NCI-H1694 treated with DMSO at 0.1 percent for 48 hours (cell line): ENCODE measurements at places on chromosomes 7 and 10.

GRCh38 chr7:84231157-84231556 is 36.6 kb upstream of the SEMA3A start:
- DNase-seq: no peak

DNA sequence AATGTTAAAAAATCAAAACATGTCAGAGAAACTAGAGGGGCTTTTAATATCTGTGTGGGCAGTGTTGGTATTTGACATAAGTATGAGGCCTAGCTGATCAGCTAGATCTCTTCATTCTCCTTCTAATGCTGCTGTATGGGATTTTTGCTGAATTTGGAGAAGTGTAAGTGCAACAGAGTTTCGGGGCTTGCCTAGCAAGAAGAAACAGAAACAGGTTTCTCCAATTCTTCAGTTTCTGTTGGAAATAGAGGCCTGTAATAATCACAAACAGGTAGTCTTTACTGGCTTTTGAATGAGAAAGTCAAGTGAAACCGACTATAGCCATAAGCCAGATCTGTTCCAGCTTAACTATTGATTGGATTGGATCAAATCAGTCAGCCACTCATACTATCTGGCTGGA is 96.4 kb upstream of the PCLO start:
- no peak for DNase-seq

- DNase-seq: no peak
Observed at GRCh38 chr7:87779806-87780205, 96.4 kb downstream of the SLC25A40 start.

- no peak for DNase-seq
Observed at GRCh38 chr10:23918839-23919238, 290.1 kb upstream of the KIAA1217 start.

GRCh38 chr7:7609330-7609729 is 31.2 kb upstream of the UMAD1 start:
- DNase-seq: no peak

GRCh38 chr10:129079705-129080104 is 387.3 kb upstream of the MGMT start:
- no peak for DNase-seq

DNA sequence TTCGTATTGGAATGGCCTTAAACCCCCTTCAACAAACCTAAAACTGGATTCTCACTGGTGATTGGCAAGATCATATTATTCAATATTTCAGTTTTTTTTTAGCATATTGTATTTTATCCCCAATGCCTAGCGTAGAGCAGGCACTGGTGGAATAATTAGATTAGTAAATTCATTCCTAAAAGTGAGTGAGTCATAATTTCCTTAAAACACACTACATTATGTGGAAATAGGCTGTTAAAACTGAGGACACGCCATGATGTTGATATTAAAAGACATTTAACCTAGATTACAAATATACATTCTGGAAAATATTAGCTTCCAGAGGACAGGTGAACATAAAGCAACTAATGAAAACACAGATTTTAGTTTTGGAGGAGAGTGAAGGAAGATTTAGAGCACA is 463.9 kb downstream of the PARD3 start:
- no peak for DNase-seq

- no peak for DNase-seq
Observed at GRCh38 chr7:100540073-100540723, 1.2 kb downstream of the AGFG2 start.

DNA sequence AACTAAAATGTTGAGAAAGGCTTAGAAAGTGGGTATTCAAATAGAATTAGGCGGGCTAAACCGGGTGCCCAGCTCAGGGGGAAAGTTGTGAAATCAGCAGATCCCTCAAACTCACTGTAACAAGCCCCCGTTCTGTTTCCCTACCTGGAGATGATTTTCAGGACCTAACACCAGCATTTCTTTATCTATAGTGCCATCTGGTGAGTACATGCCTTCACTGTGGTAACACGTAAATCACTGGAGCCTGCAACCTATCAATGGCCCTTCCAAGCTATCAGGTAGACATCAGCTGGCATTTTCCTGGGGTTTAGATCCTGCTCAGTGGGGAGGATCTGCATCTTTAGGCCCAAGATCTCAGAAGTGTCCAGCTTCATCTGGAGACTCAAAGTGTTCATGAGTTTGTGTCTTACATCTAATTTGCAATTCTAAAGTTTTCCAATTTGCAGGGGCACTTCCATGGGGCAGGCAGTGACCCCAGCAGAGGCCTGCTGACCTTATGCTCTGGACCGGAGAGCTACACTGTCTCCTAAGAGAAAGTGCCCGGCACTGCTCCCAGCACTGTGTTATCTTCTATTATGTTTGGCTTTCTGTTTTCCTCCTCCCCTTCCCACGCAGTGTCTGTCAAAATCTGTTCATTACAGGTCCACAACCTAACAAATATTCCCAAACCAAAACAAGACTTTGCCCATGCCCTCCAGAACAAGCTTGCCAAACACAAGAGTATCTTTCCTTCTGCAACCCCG is 132.5 kb downstream of the LSM5 start:
- peak; percentile 61 for DNase-seq

- DNase-seq: peak; percentile 33
Observed at GRCh38 chr7:55250313-55250712, 114.8 kb upstream of the LANCL2 start.

DNA sequence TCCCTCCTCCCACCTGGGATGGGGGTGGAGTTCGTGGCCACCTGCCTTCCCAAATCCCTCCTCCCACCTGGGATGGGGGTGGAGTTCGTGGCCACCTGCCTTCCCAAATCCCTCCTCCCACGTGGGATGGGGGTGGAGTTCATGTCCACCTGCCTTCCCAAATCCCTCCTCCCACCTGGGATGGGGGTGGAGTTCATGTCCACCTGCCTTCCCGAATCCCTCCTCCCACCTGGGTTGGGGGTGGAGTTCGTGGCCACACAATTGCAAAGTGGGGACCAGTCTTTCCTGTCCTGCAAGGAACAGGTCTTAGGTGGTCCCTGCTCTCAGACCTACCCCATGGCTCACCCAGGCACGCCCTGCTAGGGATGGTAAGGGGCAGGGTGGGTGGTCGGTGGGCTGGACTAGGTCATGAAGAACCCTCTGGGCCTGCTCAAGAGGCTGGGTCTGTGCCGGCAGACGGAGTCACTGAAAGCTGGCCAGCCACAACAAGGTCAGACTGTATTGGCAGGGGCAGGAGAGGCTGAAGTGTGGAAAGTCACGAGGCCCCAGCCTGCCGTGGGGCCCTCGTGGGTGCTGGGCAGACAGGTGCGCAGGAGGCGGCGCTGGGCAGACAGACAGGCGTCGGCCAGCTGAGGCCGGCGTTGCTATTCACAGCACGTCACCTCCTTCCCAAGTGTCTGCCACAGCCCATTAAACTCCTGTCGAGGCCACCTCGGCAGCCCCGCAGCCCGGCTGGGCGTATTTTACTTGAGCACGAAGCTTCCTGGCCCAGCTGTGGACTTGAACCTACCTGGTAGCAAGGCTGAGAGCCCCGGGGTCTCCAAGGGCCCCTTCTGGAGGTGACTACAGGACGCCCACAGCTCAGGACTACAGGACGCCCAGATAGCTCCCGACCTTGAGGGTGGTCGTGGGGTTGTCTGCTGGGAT is 4.1 kb downstream of the KNDC1 start:
- DNase-seq: no peak

GRCh38 chr7:108716783-108717182 is 147.1 kb downstream of the DNAJB9 start:
- no peak for DNase-seq

- no peak for DNase-seq
Observed at GRCh38 chr7:150324373-150324961, 1.1 kb upstream of the ACTR3C start.

GRCh38 chr10:90916392-90917237 is 4.3 kb downstream of the ANKRD1 start:
- no peak for DNase-seq

DNA sequence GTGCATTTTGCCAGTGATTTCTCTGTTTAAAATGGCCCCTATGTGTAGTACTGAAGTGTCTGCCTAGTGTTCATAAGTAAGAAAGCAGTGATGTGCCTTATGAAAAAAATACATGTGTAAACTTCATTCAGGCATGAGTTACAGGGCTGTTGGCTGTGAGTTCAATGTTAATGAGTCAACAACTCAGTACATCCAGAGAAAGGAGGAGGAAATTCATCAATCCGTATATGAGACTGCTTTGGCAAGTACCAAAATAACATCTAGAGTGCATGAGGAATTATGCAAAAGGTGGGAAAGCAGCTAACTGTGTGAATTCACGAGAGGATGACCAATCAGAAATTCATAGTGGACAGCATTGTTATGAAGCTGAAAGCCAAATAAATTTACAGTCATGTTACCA is 255.6 kb downstream of the ZEB1 start:
- DNase-seq: no peak

DNA sequence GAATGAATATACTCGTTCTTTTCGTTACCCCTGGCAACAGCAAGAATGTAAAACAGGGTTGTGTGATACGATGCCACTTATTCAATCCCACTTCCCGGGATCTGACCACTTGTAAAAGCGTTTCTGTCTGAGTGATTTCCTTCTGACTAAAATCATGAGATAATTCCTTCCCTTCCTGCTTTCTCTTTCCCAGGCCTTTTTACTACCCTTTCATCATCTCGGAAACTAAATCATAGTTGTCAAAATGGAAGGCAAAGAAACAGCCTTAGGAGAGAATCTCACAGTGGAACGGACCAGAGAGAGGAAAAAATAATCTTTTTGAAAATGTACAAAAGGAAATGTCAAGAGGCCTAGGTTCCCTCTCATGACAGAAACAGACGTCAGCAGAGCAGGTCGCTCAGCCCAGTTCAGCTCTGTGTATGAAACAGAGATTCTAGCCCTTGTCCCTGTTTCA is 29.8 kb downstream of the DIP2C start:
- DNase-seq: no peak

GRCh38 chr7:132739271-132739955 is 163.1 kb upstream of the PLXNA4 start:
- no peak for DNase-seq

DNA sequence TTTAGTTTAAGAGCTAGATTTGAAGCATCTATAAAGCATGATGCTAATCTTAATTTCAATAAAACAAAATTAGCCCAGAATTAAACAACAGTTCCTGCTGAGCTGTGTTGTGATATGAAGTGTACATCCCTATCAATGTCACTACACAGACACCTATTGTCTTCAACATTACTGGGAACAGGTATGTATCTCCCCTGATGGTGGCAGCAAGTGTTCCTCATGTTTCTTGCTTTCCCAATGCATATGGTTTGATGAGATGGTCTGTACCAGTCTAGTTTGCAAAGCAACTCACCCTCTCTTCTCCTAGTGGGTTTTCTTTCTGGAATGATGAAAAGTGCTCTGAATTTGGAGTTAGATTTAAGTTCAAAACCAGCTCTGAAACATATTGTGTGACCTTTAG is 38.1 kb downstream of the TSPAN12 start:
- no peak for DNase-seq

DNA sequence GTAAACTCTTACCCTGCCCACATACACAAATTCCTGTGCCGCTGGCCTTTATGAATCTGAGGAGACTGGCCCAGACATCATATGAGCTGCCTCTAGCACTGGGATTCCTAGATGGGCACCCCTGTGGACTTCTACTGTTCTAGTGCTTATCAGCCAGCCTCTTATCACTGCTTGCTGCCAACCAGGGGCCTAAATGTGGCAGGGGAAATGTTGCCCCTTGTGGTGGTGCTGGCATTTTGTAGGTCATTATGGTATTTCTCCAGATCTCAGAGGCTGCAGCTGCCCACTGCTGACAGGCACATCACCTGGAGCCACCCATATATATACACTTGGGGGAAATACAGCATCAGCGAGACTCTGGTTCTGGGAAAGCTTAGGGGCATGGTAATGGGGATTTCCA is 5.4 kb downstream of the SFR1 start:
- no peak for DNase-seq

- DNase-seq: no peak
Observed at GRCh38 chr10:73244866-73245477, 2.1 kb downstream of the DNAJC9 start.

DNA sequence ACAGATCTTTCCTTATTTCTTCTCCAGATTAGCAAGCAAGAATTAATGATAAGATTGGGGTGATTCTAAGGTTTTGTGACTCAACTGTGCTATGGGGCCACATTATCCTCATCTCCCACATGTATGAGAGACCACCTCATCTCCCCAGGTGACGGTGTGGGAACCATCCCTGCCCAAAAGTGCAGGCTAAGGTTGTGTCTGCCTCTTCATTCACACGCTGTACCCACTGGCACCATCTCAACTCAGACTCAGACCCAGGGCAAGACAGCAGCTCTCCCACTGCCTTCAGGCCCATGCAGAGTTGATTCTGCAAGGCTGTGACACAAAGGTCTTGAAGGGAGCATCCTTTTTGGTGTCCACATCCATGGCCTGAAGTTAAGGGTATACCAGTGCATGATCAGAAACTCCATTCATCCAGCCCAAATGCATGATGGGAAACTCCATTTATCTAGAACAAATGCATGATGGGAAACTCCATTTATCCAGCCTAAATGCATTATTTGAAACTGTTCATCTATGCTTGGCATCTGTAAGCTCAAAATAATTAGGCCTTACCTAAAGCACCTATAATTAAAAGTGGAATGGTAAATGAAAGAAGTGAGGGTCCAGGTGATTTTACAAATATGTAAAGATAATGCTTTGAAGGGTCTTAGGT is 99.4 kb downstream of the TCERG1L start:
- DNase-seq: no peak

- no peak for DNase-seq
Observed at GRCh38 chr7:128171342-128171918, 69.6 kb upstream of the LEP start.

DNA sequence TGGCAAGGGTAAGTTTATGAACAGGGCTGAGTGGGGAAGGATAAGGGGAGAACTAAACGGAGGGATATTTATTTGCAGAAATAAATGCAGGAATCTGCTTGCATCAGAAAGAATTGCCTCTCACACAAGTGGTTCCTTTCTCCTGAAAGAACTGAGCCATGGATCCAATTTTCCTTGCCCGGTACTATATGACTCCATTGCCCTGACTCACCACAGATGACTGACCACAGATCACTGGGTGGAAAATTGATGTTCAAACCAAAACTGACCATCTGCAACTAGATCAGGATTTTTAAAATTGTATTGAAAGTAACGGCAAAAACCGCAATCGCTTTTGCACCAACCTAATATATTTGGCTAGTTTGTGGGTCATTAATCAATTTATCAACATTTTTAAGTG is 6.2 kb upstream of the MACC1 start:
- DNase-seq: no peak

DNA sequence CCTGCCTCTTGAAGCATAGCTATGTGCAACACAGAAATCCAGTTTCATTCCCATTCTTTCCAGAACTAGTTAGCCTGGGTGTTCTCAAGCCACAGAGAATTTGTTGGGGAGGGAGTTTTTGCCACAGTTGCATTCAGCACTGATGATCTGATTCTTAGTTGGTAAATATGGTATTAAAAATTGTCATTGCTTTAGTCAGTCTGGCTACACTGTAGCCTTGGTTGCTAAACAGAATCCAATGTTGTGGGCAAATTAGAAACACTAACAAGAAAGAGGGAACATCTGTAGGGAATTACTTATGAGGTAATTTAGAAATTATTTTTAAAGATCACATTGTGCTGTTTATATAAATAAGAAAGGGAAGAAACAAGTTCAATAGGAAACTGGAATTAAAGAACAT is 57.0 kb upstream of the CC2D2B start:
- DNase-seq: no peak

GRCh38 chr7:116683786-116684185 is 11.8 kb downstream of the MET start:
- DNase-seq: no peak

GRCh38 chr7:126699707-126700106 is 553.0 kb downstream of the GRM8 start:
- DNase-seq: peak; percentile 23

- DNase-seq: no peak
Observed at GRCh38 chr7:131250331-131250730, 77.3 kb upstream of the MKLN1 start.
